Placental pericyte (primary cell): ENCODE measurements at places on chromosomes 12 and 14. TPM values are rescaled to one million over a fixed set of nuclear protein-coding genes. Genes with fewer than 3 reads are reported as not detected.

The CIDEB gene
- 0.22 and 1.0 TPM in 2 replicates for total RNA-seq

The TMEM132C gene
- total RNA-seq, result not detected in 2 replicates

The GUCY2C gene
- not detected in 2 replicates for total RNA-seq

The L2HGDH gene
- total RNA-seq, result 1.8 and 4.4 TPM in 2 replicates

The SMAGP gene
- 6.6 and 23.6 TPM in 2 replicates for total RNA-seq

The INSM2 gene
- not detected in 2 replicates for total RNA-seq

The MTHFD1 gene
- 19.9 and 66.7 TPM in 2 replicates for total RNA-seq

The TAC3 gene
- total RNA-seq, result not detected in 2 replicates

The PABPN1 gene
- 43.1 and 64.4 TPM in 2 replicates for total RNA-seq

The ASIC1 gene
- total RNA-seq, result 0.72 and 3.5 TPM in 2 replicates

The KRT73 gene
- total RNA-seq, result not detected in 2 replicates

The GARIN6 gene
- not detected in 2 replicates for total RNA-seq

The TAS2R13 gene
- total RNA-seq, result 1.8 and 3.1 TPM in 2 replicates

The EGLN3 gene
- total RNA-seq, result under 0.01 and 0.29 TPM in 2 replicates

The CNTN1 gene
- total RNA-seq, result 0.43 TPM in 1 of 2 replicates, not detected in the other

The IL26 gene
- not detected in 2 replicates for total RNA-seq

The DUSP16 gene
- 8.7 and 16.4 TPM in 2 replicates for total RNA-seq

The CRIP1 gene
- 5.3 and 7.3 TPM in 2 replicates for total RNA-seq

The KCNA5 gene
- not detected in 2 replicates for total RNA-seq

The ASCL1 gene
- total RNA-seq, result not detected in 2 replicates

The CPNE6 gene
- total RNA-seq, result under 0.01 TPM in 1 of 2 replicates, not detected in the other

The MYO1H gene
- not detected in 2 replicates for total RNA-seq
